ENCODE measurements at places on chromosomes 7 and 10. TPM values are rescaled to one million over a fixed set of nuclear protein-coding genes. Genes with fewer than 3 reads are reported as not detected.

Gene TMEM72
- not detected for polyA plus RNA-seq

- no peak for DNase-seq
These were observed 339.8 kb upstream of the LRRTM3 start for GRCh38 chr10:66586073-66586472.

- no peak for DNase-seq
These were observed 101.4 kb downstream of the TBXAS1 start for GRCh38 chr7:139930286-139930965.

DNA sequence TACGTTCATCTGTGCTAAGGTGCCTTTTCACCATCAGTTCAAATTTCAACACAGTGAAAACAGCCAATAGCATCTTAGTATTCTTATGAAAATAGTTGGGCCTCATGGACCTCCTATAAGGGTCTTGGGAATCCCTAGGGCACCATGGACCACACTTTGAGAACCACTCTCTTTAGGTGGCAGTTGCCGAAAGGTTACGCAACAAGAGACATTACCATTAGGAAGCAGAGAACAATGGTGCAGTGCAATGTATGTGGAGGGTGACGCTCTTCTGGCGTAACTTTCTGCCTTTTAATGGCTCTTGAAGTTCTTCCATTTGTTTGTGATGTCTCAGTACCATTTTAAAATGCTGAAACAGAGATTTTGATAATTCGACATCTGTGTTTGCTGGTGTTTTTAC is 131.1 kb downstream of the CNNM2 start:
- DNase-seq: no peak

DNA sequence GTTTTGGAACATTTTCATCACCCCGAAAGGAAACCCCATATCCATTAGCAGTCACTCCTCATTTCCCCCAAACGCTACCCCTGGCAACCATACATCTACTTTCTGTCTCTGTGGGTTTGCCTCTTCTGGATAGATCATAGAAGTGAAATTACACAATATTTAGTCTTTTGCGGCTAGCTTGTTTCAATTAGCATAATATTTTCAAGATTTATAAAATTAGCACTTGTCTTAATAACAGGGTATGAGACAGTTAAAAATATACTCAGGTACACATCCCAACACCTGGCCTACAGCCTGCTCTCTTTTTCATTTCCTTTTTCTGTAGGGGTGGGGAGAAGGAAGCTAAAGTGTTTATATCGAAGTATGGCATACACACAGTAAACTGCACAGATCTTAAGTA is 81.4 kb upstream of the LRGUK start:
- DNase-seq: no peak

DNA sequence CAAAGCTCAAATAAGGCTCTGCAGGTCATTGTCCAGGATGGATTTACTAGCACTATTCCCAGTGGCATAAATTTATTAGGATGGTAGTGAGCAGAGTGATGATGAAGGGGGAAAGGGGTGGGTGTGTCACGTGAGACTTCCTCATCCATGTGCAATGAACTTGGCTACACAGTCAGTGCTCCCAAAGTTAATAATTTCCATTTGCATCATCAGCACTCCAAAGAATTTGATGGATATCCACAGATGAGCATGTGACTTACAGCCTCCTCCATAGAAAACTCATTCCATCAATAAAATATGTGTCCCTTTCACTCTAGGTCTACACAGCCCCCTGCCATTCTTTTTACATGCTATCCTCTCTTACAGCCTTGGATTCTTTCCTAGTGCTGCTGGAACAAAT is 142.6 kb upstream of the PLPP4 start:
- DNase-seq: no peak

All from foreskin keratinocyte (primary cell).